ENCODE measurements at places on chromosomes 3 and 15.
A peak's percentile ranks its signal among the peaks of the same experiment; 100 is the strongest.

DNA sequence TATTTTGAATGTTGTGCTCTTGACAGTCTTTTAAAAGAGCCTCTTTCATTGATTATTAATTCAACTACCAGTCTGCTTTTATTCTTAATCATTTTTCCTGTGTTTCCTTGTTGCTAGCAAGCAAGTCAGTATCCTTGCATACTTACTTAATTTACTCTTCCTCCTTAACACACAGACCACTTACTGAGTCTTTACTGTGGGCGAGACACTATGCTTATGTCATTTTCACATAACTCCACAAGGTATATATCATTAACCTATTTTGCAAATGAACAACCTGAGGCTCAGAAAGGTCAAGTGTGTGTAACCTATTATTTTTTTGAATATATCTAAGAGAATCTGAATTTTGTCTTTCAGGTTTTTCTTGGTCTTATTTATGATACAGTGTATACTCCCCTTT, 130.9 kb downstream of the WDR76 start:
- DNase-seq = no peak
- peaks cover 14% of the 10 kb centered on the region for H3K4me1 ChIP-seq
- no peaks in the 10 kb centered on the region for H3K36me3 ChIP-seq
- H3K4me3 ChIP-seq = no peak overlapping the region
- H3K27ac ChIP-seq = no peak overlapping the region

DNA sequence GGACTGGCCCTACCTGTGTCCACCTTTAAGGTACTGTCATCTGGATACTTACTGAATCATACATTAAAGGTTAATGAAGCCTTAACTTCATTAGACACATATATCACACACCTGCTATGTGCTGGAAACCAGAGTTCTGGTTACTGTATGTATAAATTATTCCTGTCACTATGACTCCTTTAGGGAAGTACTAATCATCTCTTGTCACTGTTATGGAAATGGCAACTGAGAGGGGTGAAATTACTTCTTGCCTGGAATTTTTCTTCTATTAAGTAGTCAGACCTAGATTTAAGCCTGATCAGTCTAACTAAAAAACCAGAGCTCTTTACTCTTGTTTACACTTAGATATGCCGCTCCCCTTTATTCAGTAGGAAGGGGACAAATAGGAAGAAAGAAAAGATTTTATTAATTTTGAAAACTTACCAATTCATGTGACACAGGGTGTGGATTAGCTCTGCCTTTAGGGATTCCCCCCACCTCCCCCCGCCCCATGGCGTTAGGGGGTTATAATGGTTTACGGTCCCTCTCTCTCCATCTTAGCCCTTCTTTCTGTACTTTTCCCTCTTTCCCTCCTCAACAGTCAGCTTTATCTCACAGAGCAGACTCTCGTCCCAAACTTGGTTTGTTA, 152.5 kb downstream of the KLHL25 start:
- peaks cover 59% of the 10 kb centered on the region for H3K4me1 ChIP-seq
- no peak overlapping the region for H3K4me3 ChIP-seq
- no peaks in the 10 kb centered on the region for H3K27me3 ChIP-seq

DNA sequence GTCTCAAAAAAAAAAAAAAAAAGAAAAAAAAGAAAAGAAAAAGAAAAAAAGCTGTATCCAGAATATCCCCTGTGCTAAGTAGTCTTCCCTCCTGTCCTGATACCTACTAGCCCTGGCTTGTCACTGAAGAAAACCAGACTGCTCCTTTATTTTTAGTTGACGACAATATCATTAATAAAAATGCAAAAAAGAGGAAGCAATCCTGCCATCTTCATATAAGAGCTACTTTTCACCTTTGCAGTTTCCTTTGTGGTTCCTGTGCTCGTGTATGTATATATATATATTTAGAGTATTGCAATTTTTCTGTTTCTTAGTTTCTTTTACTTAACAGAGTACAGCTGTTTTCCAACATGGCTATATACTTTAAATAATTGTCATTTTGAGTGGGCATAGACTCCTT, 13.6 kb downstream of the C3orf20 start:
- peaks cover 8% of the 10 kb centered on the region for H3K27me3 ChIP-seq
- no peaks in the 10 kb centered on the region for H3K4me1 ChIP-seq
- no peak for DNase-seq
- no peak overlapping the region for H3K4me3 ChIP-seq
- no peaks in the 10 kb centered on the region for H3K36me3 ChIP-seq

DNA sequence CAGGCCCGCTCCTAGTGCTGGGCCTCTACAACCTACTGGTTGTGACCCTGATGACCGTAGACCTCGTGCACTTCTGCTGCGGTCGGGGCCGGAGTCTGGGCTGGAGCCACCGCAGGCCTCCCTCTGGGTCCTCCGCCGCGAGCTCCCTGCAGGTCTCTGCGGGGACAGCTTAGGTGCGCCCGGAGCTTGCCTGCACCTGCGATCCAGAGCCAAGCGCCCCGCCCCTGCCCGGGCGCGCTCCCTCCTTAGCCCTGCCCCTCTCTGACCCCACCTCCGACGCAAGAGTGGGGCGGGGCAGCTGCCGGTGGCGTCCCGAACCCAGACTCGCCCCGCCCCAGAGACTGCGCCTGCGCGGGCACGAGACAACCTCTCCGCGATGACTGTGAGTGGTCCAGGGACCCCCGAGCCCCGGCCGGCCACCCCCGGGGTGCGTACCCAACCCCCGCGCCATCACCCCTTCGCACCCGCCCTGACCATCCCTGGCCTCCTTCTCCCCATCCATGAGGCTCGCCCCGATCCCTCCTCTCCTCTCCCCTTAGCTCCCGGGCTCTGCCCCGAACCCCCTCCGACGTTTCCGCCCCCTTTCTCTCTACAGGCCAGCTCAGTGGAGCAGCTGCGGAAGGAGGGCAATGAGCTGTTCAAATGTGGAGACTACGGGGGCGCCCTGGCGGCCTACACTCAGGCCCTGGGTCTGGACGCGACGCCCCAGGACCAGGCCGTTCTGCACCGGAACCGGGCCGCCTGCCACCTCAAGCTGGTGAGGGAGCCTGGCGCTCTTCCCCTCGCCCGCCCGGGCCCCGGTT, at the start of gene UNC45A:
UNC45A (plus strand) TSS at position 337 of the 803 bp plus-strand sequence; CDS start at position 377, 40 bp downstream.
- peak; percentile 98 for DNase-seq
- peak within 1 kb of the TSS; percentile 63 for H3K4me3 ChIP-seq
- no peaks in the 10 kb centered on the region for H3K27me3 ChIP-seq
- H3K36me3 ChIP-seq = peaks cover 30% of the 10 kb centered on the region

DNA sequence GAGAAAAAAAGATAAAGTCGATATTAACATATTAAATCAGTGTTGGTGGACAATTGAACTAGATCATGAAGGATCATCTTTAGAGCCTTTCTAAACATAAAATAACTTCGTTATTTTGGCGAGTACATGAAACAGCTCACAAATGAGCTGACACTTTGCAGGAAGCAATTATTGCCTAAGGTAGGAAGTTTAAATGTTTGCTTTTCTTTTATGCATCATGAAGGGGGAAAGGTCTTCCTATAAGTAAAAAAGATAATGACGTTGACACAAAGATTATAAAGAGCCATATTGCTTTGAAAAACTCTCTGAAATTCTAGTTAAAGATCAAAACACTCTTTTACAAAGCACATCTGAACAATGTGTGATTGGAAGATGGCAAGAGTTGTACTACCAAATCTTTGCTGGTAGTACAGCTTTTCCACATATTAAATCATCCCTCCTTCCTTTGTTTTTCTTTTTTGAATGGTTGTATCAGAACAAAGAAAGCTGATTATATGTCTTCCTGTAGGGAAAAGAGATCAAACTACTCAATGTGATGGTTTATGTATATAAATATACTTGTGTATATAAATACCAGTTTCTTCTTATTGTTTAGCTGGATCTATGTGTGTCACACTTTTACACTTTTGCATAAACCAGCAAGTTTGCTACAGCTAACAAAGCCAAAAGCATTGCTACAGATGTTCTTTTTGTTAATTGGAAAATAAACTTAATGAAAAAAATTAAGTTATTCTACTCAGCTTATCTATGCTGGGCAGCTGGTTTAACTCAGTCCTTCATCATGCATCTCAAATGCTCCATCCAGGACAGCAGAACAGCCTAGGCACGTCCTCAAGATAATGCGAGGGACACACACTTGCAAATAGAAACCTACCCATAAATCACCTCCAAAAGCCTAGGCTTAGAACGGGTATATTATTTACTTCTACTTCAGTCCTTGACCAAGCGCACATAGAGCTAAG, 850.8 kb upstream of the ROBO1 start:
- DNase-seq = no peak
- no peak overlapping the region for H3K4me3 ChIP-seq
- no peak overlapping the region for H3K27ac ChIP-seq
- H3K4me1 ChIP-seq = no peaks in the 10 kb centered on the region

DNA sequence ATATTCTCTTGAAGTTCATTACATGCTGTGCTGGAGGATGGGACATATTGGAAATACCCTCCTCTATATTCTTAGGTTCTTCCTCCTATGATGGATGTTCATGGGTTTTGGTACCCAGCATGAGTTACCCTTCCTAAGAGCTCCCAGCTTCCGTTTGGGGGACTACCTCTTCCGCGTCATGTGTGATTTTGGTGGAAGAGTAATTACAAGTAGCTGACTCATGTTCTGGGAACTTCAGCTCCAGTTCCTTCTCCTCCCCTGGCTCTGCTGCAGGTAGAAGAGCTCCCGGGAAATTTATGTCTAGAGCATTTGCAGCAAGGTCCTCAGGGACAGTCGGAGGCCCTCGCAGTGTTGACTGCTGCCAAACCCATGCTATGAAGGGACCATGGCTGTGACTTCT, 208.8 kb upstream of the IL12A start:
- no peak for DNase-seq
- H3K27ac ChIP-seq = no peak overlapping the region
- H3K4me3 ChIP-seq = no peak overlapping the region
- no peaks in the 10 kb centered on the region for H3K4me1 ChIP-seq
- H3K27me3 ChIP-seq = peaks cover 9% of the 10 kb centered on the region
- H3K36me3 ChIP-seq = no peaks in the 10 kb centered on the region

- no peak overlapping the region for H3K4me3 ChIP-seq
- no peaks in the 10 kb centered on the region for H3K36me3 ChIP-seq
- H3K27me3 ChIP-seq = no peaks in the 10 kb centered on the region
Observed at GRCh38 chr3:146967783-146968182, 362.6 kb upstream of the PLSCR5 start.

GRCh38 chr3:95197661-95198060, 1134.8 kb downstream of the NSUN3 start:
- no peaks in the 10 kb centered on the region for H3K4me1 ChIP-seq
- DNase-seq = no peak
- H3K4me3 ChIP-seq = no peak overlapping the region
- H3K27ac ChIP-seq = no peak overlapping the region
- no peaks in the 10 kb centered on the region for H3K36me3 ChIP-seq

- no peaks in the 10 kb centered on the region for H3K4me1 ChIP-seq
- no peaks in the 10 kb centered on the region for H3K36me3 ChIP-seq
- no peaks in the 10 kb centered on the region for H3K27me3 ChIP-seq
- no peak overlapping the region for H3K4me3 ChIP-seq
- no peak overlapping the region for H3K27ac ChIP-seq
Observed at GRCh38 chr15:25237291-25237978, 201.4 kb downstream of the UBE3A start.

DNA sequence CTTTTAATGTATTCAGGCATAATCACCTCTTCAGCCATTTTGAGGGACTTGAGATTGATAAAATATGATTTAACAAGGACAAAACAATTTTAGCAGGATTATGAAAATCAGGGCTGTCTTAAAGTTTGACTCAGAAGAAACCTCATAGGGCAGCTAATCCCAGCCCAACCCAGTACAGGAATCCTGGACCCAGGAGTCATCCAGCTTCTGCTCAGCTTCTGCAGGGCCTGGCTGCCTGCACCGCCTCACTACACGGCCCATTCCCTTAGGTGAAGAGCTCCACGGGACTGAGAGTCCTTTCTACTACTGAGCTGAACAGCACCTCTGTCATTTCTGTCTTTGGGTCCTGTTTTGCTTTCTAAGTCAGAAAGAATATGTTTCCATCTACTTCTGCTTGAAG, 37.5 kb downstream of the ARHGAP31 start:
- no peaks in the 10 kb centered on the region for H3K27me3 ChIP-seq
- H3K4me1 ChIP-seq = peaks cover 2% of the 10 kb centered on the region
- no peak overlapping the region for H3K27ac ChIP-seq
- no peak for DNase-seq

DNA sequence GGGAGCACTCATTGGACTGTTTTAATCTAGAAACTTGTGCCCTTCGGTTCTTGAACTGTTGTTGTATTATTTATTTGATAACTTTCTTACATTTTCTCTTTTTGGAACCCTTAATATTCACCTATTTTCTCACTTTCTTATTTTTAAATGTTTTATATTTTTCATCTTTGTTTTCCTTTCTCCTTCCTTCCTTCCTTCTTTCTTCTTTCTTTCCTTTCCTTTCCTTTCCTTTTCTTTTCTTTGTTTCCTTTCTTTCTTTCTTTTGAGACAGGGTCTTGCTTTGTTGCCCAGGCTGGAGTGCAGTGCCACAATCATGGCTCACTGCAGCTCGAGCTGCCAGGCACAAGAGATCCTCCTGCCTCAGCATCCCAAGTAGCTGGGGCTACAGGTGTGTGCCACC, 108.5 kb downstream of the TBC1D2B start:
- no peaks in the 10 kb centered on the region for H3K36me3 ChIP-seq
- H3K27ac ChIP-seq = no peak overlapping the region
- no peak overlapping the region for H3K4me3 ChIP-seq
- no peaks in the 10 kb centered on the region for H3K27me3 ChIP-seq

DNA sequence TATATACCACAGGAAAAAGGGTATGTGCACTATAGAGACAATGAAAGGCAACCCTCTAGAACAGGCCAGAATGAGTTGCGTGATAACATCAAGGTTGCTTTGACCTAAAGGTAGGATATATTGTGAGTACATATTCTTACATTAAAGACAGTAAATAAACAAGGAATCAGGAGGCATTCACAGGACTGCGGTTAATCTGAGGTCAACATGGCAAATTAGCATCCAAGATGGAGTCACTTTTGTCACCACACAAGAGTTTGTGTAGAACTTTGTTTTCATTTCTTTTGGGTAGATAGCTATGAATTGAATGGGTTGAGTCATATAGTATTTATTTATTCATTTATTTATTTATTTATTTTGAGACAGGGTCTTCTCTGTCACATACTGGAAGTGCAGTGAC, 11.5 kb upstream of the SCAP start:
- no peaks in the 10 kb centered on the region for H3K27me3 ChIP-seq
- H3K36me3 ChIP-seq = peaks cover 5% of the 10 kb centered on the region
- H3K27ac ChIP-seq = no peak overlapping the region

DNA sequence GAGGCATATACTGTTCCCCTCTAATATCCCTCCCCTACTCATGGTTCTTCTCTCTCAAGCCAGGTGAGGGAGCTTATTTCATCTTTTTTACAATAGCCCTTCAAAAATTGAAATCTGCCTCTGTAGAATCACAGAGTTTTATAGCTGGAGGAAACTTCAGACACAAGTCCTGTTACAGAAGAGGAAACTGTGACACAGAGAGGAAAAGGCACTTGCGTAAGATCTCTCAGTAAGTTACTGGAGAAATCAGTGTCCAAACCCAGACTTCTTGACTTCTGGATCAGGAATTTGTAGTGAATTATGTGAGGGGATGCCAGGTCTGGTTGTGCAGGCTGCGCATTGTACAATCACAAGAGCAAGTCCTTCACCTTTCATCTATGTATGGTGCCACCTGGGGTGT, 4.6 kb downstream of the FGD5 start:
- H3K36me3 ChIP-seq = no peaks in the 10 kb centered on the region
- no peak overlapping the region for H3K4me3 ChIP-seq
- no peaks in the 10 kb centered on the region for H3K4me1 ChIP-seq
- H3K27ac ChIP-seq = no peak overlapping the region
